ENCODE measurements at places on chromosomes 3 and 15.

DNA sequence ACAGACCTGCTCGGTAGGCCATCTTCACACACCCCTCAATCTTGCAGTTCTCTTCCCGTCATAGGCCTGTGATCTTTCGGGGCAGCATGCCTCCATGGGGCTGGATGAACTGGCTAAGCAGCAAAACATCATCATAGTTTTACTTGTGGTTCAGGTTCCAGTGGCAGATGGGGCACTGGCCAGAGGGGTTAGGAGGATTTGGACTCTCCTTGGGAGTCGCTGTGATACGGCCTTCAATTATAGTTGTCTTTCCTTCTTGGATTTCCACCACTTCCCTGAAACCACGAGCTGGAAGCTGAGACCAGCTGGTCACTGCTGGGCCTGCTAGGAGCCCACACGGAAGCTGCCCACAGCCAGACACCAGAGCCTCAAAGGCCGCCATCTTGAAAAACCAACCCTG lies 15.7 kb downstream of the ZNF589 start:
- DNase-seq = no peak

GRCh38 chr3:21654662-21655061 lies 96.3 kb downstream of the ZNF385D start:
- no peak for DNase-seq

- no peak for DNase-seq
Observed at GRCh38 chr15:99054892-99055291, 47.3 kb upstream of the PGPEP1L start.

DNA sequence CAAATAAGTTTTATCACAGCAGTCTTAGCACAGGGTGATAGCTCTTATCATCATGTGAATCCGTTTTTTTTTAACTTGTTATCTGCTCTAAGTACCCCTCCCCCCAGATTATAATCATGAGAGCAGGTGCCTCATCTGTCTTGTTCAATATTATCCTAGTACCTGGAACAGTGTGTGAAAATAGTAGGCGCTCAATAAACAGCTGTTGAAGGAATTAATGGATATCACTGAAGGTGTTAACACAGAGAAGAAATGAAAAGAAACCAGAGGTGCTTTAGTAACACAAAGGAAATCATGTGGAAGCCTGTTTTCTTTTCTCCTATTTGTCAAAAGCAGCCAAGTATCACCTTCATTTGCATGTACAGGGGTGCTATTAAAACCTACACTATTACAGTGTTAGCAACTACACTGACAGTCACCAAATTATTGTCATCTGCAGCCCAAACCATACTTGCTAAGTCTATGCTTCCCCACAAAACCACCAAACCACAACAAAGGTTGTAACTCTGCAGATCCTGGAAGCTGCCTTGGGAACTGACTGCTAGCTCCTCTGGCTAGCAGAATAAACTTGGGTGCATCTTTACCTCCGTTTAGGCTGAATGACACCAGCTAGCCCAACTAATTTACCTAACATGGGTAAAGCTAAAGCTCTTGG lies 2.9 kb downstream of the XPC start:
- no peak for DNase-seq

DNA sequence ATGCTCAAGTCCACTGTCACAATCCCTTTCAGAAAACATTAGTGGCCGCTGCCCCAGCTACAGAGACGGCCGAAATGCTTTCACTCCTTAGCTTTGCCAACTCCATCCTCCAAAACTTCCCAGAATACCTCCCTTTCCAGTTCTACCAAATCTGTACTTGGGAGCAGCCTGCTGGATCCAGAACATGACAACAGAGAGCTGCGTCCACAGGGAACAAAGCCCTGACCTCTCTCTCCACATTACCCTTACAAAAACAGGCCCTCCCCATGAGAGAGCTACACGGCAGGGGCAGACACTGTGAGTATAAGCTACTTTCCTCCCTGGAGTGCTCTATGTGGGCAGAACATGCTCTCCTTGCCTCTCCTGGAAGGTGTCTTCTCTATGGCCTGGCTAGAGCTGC lies 6.3 kb downstream of the RBM15B start:
- DNase-seq = no peak

DNA sequence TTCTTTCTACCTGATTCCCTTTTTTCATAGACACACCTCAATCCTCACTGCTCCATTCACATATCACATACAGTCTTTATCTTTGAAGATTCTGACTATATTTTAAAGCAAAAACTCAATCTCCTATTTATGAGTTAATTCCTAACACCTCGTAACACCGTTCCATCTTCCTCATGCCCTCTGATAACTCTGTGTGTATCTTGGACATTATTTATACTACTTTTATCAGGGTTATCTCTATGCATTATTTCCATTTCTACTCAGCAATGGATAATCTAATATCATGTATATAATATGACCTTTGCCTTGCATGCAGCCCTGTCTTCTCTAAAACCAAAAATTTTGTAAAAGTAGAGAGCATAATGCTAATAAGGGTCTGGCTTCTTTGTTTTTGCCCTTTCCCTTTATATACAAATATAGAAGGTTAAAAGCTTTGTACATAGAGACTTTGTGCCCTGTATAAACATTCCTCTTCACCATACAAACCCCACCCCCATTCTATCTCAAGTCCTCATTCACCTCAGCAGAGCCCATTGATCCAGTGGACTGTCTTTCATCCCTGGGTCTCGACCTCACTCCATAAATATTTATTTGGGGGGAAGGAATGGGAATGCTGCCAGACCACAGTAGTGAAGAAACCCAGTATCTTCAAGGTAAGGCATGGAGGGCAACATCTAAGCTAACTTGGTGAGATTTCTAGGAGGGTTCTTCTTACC lies 21.8 kb downstream of the TRIM42 start:
- no peak for DNase-seq

DNA sequence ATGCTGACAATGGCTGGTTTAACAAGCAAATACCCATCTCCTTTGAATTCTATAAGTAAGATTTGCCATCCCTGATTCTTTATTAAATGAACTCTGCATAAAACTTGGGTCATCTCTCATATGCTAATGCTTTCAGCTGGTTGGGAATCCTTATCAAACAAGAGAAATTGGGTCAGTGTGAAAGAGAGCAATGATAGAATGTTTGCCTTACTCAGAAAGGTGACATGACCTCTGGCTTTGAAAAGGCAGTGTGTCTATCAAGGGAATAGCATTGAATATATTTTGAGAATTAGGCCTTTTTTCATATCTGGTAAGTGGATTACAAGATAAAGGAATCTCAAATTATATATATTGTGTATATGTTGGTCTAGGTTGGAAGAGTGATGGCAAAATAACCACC lies 8.7 kb upstream of the SLC7A14 start:
- no peak for DNase-seq

- no peak for DNase-seq
Observed at GRCh38 chr3:48408823-48409281, 21.0 kb downstream of the PLXNB1 start.

GRCh38 chr15:93152360-93152759 lies 63.3 kb upstream of the RGMA start:
- DNase-seq = no peak

GRCh38 chr3:49428752-49429080 lies 408 bp downstream of the NICN1 start:
- no peak for DNase-seq

GRCh38 chr15:40092256-40092978 lies 16.3 kb downstream of the BMF start:
- DNase-seq = peak; percentile 91

DNA sequence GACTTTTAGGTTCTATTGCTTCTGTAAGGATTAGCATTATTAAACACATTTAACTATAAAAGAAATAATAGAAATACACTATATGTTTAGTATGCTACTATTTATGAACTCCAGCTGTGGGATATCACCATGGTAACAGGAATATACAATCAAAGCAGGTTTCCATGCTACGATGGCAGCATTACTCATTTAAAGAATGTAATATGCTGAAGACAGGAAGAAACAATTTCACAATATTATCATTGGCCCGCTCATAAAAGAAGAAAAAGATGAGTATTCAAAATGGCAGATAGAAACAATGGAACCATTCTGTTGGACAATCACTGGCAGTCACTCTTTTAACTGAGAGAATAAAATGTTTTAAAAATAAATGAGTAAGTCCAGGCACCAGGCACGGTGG lies 153.4 kb downstream of the CBLB start:
- DNase-seq = no peak

DNA sequence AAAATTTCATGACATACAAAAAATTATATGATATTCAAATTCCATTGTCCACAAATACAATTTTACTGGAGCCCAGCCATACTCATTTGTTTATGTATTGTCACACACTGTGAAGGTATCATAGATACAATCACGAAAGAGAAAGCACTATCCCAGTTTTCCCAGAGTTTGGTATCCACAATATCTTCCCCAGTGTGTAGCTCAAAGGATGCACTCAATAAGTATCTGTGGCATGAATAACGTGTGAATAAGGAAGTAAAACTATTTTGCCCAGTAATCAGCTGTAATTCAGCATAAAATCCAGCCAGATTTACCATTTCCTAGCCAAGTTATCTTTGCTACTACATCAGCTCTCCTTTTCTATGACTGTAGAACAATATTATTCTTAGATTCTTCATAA lies 131.3 kb upstream of the KCNMB2 start:
- DNase-seq = no peak

DNA sequence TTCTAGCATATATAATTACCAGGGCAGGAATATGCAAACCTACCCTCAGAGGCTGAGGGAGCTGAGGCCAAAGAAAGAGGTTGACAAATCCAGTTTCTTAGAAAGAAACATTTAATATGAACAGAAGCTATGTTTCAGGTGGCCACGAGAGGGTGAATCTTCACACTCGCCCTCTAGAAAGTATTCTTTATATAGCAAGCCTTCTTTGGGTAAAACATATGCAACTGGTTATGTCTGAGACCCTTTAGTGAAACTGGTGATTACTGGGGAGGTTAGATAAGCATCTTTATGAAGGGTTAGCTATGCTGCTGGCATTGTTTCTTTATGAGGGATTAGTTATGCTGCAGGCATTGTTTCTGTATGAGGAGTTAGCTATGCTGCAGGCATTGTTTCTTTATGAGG lies 50.7 kb upstream of the GOLGA6L2 start:
- DNase-seq = no peak
